Stimulated activated naive CD8-positive, alpha-beta T cell treated with anti-CD3 and anti-CD28 coated beads, Interleukin-15, amount 100 ng/mL, for 72 hours (primary cell): ENCODE measurements at places on chromosomes 1 and 21.

DNA sequence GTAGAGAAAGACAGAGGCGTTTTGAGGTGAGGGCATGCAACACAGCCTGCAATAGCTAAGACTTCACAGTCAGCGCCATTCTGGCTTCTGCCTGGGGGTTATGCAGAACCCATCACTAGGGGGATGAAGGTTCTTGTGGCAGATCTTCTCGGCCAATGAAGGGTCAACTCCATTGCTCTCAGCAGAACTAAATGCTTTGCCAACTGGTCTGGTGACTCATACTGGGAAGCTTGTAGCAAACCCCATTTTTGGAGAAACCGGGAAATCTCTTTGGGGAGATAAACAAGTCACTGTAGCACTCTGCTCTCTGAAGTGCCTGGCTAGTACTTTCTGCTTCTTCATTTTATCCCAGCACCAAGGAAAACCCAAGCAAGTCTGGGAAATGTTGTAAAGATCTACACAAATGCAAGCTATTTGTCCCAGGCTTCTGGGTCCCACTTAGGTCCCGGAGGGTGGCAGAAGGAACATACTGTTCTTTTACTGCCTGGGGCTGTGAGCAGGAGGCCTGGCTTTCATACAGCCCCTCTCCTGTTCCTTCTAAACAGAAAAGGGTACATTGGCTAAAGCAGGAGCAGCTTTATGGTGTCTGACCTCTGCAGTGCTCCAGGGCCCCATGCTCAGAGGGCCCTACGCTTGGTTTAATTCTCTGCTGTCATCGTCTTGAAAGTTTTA is 28.8 kb downstream of the SHISA4 start:
- no peak for DNase-seq

- no peak for DNase-seq
These were observed 11.7 kb upstream of the CD55 start for GRCh38 chr1:207309745-207310273.

- no peak for DNase-seq
These were observed 27.7 kb downstream of the PLPP3 start for GRCh38 chr1:56551691-56552090.

DNA sequence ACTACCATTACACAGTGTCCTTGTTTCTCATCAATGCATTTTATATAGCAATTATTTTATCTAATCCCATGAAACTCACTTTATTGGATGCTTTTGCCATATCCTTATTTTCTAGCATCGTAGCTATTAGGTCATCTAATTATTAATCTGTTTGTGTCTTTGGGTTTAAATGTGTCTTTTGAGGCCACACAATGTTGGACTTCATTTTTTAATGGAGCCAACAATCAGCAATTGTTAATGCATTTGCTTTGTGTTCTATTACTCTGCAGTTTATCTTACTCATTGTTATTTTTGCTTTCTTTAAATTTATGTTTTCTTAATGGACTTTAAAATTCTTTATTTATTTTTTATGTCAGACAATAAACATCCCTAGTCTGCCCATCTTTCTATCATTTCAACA is 1.8 kb upstream of the HSD11B1 start:
- no peak for DNase-seq

- peak; percentile 62 for DNase-seq
These were observed 8.2 kb upstream of the SMCP start for GRCh38 chr1:152869808-152870419.

- no peak for DNase-seq
These were observed 49.9 kb downstream of the CBS start for GRCh38 chr21:43025636-43026180.

DNA sequence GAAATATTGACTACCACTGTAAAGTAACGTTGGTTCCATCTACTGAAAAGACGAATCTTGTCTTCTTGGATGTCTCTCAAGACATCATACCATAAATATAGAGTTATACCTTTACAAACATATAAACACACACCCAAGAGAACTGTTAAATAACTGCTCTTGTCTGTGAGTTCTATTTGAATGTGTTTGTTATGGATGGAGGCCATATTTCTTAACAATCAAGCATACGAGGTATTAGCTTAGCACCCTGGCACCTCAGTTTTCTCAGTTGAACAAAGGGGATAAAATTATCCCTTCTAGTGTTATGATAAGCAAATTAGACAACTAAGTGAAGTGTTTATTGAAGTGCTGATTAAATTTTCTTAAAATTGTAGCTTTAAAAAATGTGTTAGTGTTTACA is 336.6 kb upstream of the ZRANB2 start:
- DNase-seq: no peak

GRCh38 chr1:221072214-221072613 is 193.0 kb downstream of the HLX start:
- no peak for DNase-seq

GRCh38 chr1:37865348-37866120 is 6.1 kb upstream of the MTF1 start:
- peak; percentile 16 for DNase-seq

GRCh38 chr1:33387625-33388024 is 43.3 kb downstream of the PHC2 start:
- no peak for DNase-seq

DNA sequence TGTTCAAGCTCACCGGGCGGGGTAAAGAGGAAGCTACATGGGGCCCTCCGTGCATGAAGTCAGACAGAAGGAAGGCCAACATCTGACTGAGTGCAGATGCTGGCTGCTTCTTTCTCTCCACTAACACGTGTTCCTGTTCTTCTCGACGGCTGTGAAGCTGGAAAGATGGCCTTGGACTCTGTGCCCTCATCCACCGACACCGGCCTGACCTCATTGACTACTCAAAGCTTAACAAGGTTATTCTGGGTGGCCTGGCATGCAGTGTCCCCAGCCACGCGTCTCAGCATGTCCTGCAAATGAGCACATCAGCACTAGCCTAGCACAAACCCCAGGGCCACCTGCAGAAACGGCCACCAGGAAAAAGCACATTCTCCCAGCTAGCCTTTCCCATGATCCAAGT is 41.2 kb downstream of the ACTN2 start:
- no peak for DNase-seq

- DNase-seq: no peak
These were observed 31.9 kb downstream of the CAPN9 start for GRCh38 chr1:230778916-230779590.

GRCh38 chr21:42247716-42248115 is 28.8 kb downstream of the ABCG1 start:
- DNase-seq: no peak

DNA sequence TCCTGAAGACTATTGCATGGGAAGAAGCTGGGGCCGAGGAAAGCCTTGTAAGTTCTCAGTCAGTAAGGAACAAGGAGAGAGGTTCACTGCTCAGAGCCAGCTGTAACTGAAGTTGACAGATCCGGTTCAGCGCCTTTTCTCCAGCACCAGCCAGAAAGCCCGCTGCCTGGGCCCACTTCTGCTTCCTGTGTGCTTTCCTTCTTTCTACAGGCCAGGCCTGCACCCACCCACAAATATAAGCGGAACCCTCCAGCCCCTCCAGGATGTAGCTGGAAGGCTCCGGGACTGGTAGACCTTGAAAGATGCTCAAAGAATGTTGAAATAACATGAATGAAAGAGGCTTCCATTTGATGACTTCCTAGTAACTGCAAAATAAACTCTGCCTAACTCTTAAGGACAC is 38.8 kb downstream of the PARP1 start:
- no peak for DNase-seq

DNA sequence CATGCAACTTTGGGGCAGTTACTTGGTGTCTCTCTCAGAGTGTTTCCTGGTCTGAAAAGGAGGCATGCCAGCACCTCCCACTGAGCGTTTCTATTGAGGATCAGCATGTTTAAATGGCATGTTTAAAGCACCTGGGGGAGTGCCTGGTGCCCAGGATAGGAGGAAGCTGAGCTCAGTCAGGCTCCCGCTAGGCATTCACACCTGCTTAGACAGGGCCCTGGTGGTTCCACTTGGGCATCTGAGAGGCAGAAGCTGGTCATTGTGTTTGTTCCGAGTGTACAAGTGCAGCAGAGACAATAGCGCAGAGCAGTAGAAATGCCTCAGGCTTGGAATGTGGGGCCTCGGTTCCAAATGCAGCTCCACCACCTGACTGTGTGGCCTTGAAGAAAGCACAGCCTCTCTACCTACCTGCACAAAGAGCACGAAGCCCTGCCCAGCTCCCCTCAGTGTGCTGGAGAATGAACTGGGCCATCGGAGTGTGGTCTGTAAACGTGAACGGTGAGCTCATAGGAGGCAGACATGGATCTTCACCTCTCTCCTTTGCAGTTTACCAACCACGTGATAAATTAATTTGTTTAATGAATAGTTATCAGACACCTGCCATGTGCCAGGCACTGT is 20.3 kb upstream of the TMEM222 start:
- no peak for DNase-seq

GRCh38 chr1:207298186-207298585 is 23.3 kb upstream of the CD55 start:
- DNase-seq: no peak

GRCh38 chr1:174070614-174071013 is 48.5 kb upstream of the RC3H1 start:
- no peak for DNase-seq

- no peak for DNase-seq
These were observed 3.4 kb downstream of the DHRS3 start for GRCh38 chr1:12614402-12615158.

GRCh38 chr1:171663036-171663853 is 10.8 kb upstream of the MYOC start:
- no peak for DNase-seq

DNA sequence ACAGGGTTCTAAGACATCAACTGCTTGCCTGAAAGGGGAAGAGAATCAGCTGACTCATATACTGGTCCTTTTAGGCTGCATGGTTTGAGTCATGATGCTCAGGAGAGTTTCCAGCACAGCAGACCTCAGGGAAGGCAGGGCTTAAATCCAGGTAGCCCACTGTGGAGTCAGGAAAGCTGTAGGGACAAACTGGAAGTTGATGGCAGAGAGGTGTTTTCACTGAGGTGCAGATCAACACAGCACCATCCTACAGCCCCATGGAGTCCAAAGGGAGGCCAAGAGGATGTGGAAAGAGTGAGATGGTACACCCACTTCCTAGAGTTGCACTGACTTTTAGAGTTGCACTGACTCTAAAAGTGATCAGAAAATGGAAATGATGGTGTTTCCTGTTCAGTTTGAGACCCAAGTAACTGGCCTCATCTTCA is 252.4 kb upstream of the DUSP10 start:
- peak; percentile 17 for DNase-seq

DNA sequence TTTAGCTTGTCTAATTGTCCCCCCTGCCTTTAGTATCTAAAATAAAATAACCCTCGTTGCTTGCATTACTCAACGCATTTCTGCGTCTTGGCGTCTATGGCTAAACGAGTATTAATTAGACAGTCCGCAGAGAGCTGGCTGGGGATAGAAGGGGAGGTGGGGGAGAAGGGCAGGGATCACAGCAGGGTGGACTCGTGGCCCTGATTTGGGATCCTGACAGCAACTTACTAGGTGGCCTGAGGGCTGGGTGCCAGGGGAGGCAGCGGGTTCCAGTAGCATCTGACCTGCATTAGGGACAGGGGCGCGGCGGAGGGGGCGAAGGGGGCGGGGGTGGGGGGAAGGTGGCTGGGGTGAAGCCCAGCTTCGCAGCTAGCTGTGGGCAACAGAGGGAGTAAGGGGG is 1.1 kb upstream of the BACE2 start:
- no peak for DNase-seq

- no peak for DNase-seq
These were observed 8.9 kb upstream of the LCE5A start for GRCh38 chr1:152501704-152502103.

GRCh38 chr1:87941337-87941946 is 612.8 kb downstream of the LMO4 start:
- DNase-seq: no peak

- no peak for DNase-seq
These were observed 22.0 kb downstream of the SLC37A1 start for GRCh38 chr21:42535602-42536171.
